Pulmonary artery endothelial cell (primary cell): ENCODE measurements at places on chromosomes 11 and 22. TPM values are rescaled to one million over a fixed set of nuclear protein-coding genes. Genes with fewer than 3 reads are reported as not detected.

The C11orf42 gene
- not detected in 2 replicates for total RNA-seq

The SEC14L2 gene
- total RNA-seq = 34.5 and 35.0 TPM in 2 replicates

The KRTAP5-7 gene
- total RNA-seq = not detected in 2 replicates

The CRYAB gene
- total RNA-seq = 0.33 and 2.7 TPM in 2 replicates
